ENCODE measurements at places on chromosomes 12 and 14. TPM values are rescaled to one million over a fixed set of nuclear protein-coding genes. Genes with fewer than 3 reads are reported as not detected.

CD163L1 gene
- 0.72 TPM for total RNA-seq

AKAP5 gene
- total RNA-seq = 0.46 TPM

AQP6 gene
- not detected for total RNA-seq

PNMA1 gene
- total RNA-seq = 59.4 TPM

AKAP6 gene
- 0.30 TPM for total RNA-seq

SMARCD1 gene
- 72.2 TPM for total RNA-seq

SLC5A8 gene
- total RNA-seq = not detected

KRT71 gene
- not detected for total RNA-seq

GARIN6 gene
- total RNA-seq = not detected

DEGS2 gene
- total RNA-seq = 3.3 TPM

C3AR1 gene
- not detected for total RNA-seq

LRP1-AS gene
- total RNA-seq = not detected

LRRC43 gene
- not detected for total RNA-seq

KRT73 gene
- not detected for total RNA-seq

DICER1 gene
- total RNA-seq = 20.0 TPM

SLC39A2 gene
- not detected for total RNA-seq

G2E3 gene
- 17.3 TPM for total RNA-seq

RHOJ gene
- total RNA-seq = not detected

TRIAP1 gene
- total RNA-seq = 75.5 TPM

ZNF891 gene
- total RNA-seq = 0.28 TPM

KCNMB4 gene
- total RNA-seq = 0.26 TPM

HSPA2 gene
- 37.2 TPM for total RNA-seq

NEUROD4 gene
- total RNA-seq = not detected

TCTN2 gene
- total RNA-seq = 13.5 TPM
